ENCODE measurements at places on chromosomes 6 and 20.

DNA sequence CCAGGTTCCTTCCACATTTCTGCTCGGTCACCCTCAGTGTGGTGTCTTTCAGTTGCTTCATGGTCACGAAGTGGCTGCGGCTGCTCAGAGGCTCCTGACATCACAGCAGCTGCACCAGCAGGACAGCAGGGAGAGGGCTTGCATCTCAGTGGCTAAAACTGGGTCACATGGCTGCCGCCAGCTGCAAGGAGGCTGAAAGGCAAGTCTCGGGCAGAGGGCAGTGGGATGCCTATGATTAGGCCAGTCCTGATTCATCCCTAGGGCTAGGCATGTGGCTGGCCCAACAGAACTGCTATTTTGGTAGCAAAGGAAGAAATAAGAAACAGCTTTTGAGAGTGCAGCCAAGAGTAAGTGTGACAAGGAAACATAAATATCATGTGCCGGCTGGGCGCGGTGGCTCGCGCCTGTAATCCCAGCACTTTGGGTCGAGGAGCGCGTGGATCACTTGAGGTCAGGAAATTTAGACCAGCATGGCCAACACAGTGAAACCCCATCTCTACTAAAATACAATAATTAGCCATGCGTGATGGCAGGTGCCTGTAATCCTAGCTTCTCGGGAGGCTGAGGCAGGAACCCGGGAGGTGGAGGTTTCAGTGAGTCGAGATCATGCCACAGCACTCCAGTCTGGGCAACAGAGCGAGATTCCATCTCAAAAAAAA lies 46.6 kb downstream of the RBM38 start:
- DNase-seq = no peak

- no peak for DNase-seq
Observed at GRCh38 chr6:6783721-6784120, 195.2 kb downstream of the LY86 start.

DNA sequence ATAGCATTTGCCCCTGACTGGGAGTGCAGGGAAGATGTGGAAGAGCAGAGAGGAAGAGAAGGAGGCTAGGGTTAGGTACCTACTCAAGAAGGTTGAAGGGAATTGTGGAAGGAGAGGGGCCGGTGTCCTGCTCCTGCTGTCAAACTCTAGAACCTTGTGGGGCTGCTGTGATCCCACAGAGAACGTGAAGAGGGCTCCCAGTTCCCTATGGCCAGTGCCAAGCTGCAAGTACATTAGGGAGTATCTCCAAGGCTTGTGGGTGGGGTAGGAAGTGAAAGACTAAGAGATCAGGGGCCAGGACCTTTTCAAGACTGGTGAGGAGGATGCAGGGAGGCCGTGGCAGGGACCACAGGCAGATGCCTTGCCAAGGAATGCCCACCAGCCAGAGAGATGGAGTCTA lies 263.4 kb downstream of the CDH26 start:
- DNase-seq = no peak

DNA sequence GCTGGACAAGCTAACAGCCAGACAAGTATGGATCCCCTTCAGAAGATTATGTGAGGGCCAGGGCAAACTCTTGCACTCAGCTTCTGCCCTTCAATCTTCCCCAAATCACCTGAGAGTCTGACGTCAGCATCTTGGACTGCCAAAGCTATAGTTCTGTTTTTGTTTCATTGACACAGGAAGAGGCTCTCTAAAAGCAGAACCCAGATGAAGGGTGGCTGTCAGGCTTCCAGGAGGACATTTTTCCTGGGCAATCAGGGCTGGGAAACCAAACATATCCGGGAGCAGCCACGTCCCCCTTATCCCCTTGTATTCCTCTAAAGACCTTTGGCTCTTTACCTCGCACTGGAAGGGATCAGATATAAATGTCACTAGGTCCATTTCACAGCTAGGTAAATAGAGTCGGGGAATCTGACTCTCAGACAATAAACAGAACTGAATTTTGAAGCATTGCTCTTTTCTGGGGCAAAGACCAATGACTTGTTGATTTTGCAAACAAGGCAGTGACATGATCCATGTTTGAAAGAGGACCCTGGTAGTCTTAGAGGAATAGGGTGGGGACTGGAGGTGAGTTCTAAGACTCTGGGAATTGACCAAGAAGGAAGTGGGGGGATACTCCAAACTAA lies 13.3 kb downstream of the MAFB start:
- no peak for DNase-seq

- DNase-seq = no peak
Observed at GRCh38 chr20:57710841-57711240, 1.0 kb upstream of the PMEPA1 start.

DNA sequence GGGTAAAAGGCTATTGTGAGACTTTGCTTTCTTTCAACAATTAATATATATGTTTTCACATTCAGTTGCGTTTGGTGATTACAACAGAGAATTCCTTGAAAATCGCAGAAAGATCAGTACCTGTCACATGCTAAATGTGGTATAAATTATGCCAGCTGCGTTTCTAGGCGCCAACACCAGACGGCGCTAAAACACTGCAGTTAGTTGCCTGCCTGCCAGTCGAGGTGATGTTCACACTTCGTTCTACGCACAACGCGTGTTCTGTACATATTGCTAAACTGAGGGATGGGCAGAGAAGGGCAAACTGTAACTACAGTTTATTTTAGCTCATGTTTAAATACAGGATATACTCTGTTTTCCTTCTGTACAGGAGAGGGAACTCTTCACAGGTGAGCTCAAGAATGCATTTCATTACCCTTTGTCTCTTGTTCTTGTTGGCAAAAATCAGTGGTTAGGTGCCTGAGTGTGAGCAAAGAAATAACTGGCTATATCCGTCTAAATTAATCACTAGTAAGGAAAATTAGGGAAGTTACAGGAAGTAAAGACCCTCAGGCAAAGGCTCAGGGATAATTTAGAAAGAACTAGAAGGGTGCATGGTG lies 100.1 kb upstream of the RGS17 start:
- DNase-seq = peak; percentile 65

GRCh38 chr6:157068691-157069324 lies 254.5 kb downstream of the TMEM242 start:
- DNase-seq = no peak
